ENCODE measurements at places on chromosomes 2 and 18.

DNA sequence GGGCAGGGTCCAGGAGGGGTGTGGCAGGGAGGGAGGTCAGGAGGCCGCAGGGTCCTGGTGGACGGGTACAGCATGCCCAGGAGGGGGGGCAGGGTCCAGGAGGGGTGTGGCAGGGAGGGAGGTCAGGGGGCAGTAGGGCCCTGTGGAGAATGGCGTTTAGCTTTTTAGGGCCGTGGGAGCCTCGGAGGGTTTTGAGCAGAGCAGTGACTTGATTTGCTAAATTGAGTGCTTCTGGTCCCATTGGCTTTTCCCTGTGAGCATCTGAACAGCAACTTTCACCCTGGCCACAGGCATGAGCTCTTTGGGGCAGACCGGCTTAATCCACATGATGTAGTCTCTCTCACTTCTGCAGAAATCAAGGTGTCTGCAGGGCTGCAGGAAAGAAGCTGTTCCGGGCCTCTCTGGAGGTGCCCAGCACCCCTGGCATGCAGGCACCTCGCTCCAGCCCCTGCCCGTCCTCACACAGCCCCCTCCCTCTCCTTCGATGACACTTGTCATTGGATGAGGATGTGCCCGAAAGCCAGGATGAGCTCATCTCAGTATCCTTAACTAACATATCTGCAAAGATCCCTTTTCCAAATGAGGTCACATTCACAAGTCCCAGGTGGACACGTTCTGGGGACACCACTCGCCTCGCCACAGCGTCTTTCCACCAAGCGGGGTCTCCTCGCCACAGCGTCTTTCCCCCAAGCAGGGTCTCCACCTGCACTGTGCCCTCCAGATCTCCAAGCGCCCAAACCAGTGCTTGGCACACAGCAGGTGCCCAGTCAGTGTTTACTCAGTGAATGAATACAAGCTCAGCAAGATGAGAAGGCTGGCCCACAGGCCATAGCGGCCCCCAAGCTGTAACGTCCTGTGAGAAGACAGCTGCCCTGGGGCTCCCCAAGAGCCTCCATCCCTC, 94.0 kb downstream of the NDUFA10 start:
- no peak overlapping the region for H3K4me3 ChIP-seq
- H3K27ac ChIP-seq = no peak overlapping the region
- no peaks in the 10 kb centered on the region for H3K4me1 ChIP-seq

DNA sequence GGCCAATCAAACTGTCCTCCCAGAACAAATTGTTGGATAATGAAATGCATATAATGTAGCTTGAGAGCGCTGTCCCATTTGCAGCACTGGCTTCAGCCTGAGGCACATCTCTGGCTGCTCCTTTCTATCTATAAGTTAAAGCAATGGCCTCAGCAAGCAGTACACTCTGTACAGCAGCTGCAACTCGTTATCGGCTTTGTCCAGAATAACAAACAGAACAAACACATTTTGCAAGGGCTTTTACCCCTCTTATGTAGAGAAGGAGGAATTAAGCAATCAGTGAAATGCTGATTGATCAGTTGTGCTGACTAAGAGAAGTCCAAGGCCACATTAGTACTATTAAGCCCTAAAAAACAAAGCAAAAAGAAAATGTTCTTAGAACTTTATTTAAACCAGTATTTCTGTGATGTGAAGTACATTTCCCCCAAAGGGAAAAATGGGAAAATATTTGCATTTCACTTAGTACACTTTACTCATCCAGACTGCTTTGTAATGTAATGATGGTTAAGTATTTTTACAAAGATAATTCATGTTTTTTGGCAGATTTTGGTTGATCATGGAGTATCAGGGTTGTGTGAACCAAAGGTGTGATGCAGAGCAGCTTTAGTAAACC, 15.0 kb upstream of the CPS1 start:
- DNase-seq = peak; percentile 67
- no peaks in the 10 kb centered on the region for H3K36me3 ChIP-seq
- H3K4me1 ChIP-seq = peaks cover 11% of the 10 kb centered on the region
- H3K27ac ChIP-seq = no peak overlapping the region
- H3K27me3 ChIP-seq = no peaks in the 10 kb centered on the region

DNA sequence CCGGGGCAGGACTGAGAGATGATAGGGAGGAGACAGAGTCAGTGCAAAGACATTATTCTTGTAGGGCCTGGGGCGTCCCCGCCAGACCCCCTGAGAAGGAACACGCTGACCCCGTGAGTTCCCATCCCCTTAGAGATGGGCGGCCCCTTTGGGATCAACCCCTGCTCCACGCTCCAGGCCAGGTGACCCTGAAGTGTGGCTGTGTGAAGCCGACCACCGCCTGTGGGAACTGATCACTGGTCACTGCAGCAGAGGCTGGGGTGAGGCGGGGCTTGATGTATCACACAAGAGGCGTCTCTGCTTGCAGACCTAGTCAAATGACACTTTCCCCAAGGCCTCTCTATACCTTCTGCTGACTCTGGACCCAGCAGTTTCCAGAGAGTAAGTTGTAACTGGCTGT, 157.4 kb upstream of the TWIST2 start:
- no peak for DNase-seq
- no peaks in the 10 kb centered on the region for H3K36me3 ChIP-seq
- H3K4me3 ChIP-seq = no peak overlapping the region
- no peak overlapping the region for H3K27ac ChIP-seq
- H3K27me3 ChIP-seq = no peaks in the 10 kb centered on the region

- H3K4me1 ChIP-seq = no peaks in the 10 kb centered on the region
- no peaks in the 10 kb centered on the region for H3K27me3 ChIP-seq
- peak; percentile 40 for DNase-seq
Observed at GRCh38 chr2:100427627-100428258, 10.3 kb upstream of the CHST10 start.

DNA sequence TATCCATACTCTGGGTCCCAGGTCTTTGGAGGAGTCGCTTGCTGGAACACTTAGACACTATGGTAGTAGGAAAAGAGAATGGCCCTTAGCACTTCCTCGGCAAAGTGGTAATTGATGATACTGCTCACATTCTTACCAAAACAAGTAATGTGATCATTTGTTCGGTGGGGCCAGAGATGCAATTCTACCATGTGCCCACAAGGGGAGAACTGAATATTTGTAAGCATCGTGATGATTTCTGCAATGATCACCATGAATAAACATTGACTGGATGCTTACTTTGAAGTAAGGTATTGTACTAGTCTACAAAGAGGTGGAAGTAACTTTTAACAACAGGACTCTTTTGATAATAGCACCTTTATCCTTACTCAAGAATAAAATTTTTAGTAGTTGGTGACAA, 109.7 kb downstream of the CD8B2 start:
- H3K27ac ChIP-seq = no peak overlapping the region
- DNase-seq = no peak
- no peaks in the 10 kb centered on the region for H3K4me1 ChIP-seq
- H3K27me3 ChIP-seq = no peaks in the 10 kb centered on the region

- no peaks in the 10 kb centered on the region for H3K27me3 ChIP-seq
- H3K27ac ChIP-seq = no peak overlapping the region
- H3K4me3 ChIP-seq = no peak overlapping the region
- H3K4me1 ChIP-seq = peaks cover 22% of the 10 kb centered on the region
- H3K36me3 ChIP-seq = peaks cover 15% of the 10 kb centered on the region
- no peak for DNase-seq
Observed at GRCh38 chr2:223915071-223915470, 30.1 kb downstream of the WDFY1 start.

- peaks cover 5% of the 10 kb centered on the region for H3K36me3 ChIP-seq
- H3K27ac ChIP-seq = no peak overlapping the region
- no peaks in the 10 kb centered on the region for H3K27me3 ChIP-seq
Observed at GRCh38 chr2:88693911-88694414, 2.5 kb downstream of the RPIA start.

DNA sequence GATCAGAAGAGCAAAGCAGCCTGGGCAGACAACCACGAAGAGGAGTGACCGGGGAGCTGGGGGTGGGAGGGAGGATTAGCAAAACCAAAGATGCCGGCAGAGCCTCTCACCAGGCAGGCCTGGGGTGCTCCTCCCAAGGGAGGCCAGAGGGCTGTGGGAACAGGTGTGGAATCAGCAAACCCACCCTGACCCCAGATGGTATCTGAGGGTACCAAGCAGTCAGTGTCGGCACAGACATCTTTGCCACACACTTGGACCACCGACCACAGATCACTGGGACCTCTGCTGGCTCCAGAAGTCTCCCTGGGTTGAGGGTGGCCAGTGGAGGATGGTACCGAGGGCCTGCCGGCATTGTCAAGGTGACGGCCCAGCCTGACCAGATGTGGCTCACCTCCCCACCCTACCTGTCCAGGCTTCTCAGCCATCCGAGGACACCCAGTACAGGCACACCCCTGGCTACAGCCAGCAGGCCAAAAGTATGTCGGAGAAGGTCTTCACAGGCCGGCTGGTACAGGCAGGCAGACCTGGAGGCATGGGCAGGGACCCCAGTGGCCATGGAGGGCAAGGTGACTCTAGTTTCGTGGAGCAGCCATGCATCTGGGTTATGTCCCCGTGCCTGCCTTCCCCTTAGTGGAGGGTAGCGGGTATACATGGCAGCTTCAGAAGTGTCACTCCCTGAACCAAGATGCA, 82.1 kb downstream of the UXS1 start:
- no peaks in the 10 kb centered on the region for H3K4me1 ChIP-seq
- no peak overlapping the region for H3K4me3 ChIP-seq
- no peaks in the 10 kb centered on the region for H3K27me3 ChIP-seq

DNA sequence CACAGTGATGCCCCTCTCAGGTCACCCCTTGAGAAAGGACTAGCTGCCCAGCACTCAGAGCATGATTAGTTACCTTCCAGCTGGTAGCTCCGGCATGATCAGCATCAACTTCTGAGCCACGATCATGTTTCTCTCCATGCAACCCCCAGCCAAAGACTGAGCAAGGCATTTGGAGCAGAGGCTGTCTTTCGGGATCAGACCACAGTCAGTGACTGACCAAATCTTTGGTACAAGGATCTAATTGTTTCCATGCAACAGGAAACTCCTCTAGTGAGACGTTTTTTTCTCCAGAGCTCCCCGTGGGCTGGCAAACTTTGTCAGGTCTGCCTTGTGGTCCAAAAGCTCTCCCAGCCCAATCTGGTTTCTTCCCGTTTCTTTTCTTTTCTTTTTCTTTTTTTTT, 244.3 kb downstream of the METTL4 start:
- H3K27me3 ChIP-seq = no peaks in the 10 kb centered on the region
- no peaks in the 10 kb centered on the region for H3K36me3 ChIP-seq
- no peak for DNase-seq
- no peak overlapping the region for H3K4me3 ChIP-seq
- no peak overlapping the region for H3K27ac ChIP-seq

DNA sequence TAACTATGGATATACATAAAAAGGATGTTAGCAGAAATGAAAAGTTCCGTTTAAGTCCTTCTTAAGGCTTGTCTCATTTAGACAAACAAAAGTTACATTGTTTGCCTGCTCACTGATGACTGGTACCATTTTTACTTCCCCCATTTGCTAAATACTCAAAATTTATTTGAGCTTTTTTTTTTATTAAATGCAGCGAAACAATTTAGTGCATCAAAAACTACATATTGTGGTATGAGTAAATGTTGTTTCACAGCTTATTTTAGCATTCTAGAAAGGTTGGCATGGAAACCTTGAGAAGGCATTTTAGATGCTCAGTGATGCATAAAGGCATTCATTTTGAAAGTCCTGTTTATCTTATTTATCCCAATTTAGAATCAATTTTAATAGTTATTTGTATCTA, 100.0 kb downstream of the MAP2 start:
- no peak for DNase-seq
- no peaks in the 10 kb centered on the region for H3K36me3 ChIP-seq
- H3K27me3 ChIP-seq = no peaks in the 10 kb centered on the region
- no peak overlapping the region for H3K27ac ChIP-seq
- no peaks in the 10 kb centered on the region for H3K4me1 ChIP-seq

DNA sequence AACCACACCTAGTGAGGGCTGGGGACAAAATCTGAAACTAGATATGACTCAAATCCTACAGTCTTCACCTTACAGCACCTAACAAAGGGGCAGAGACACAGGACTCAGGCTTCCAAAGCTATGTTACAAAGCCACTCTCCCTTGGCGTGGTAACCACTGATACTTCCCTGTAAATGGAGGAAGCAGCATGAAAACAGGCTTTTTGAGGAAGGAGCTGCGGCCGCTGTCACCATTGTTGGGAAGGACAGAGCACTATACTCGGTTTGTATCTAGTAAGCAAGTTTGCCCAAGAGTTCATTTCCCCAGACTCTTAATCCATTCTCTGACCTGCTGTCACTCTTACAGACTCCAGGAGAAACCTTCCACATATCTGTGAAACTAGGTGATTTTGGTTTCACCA, 60.3 kb downstream of the LONRF2 start:
- no peak overlapping the region for H3K4me3 ChIP-seq
- H3K27me3 ChIP-seq = no peaks in the 10 kb centered on the region
- DNase-seq = no peak
- H3K4me1 ChIP-seq = no peaks in the 10 kb centered on the region
- H3K27ac ChIP-seq = no peak overlapping the region
- H3K36me3 ChIP-seq = no peaks in the 10 kb centered on the region

GRCh38 chr2:168278424-168278888, 31.1 kb upstream of the STK39 start:
- no peaks in the 10 kb centered on the region for H3K4me1 ChIP-seq
- H3K4me3 ChIP-seq = no peak overlapping the region
- DNase-seq = no peak
- no peaks in the 10 kb centered on the region for H3K27me3 ChIP-seq

DNA sequence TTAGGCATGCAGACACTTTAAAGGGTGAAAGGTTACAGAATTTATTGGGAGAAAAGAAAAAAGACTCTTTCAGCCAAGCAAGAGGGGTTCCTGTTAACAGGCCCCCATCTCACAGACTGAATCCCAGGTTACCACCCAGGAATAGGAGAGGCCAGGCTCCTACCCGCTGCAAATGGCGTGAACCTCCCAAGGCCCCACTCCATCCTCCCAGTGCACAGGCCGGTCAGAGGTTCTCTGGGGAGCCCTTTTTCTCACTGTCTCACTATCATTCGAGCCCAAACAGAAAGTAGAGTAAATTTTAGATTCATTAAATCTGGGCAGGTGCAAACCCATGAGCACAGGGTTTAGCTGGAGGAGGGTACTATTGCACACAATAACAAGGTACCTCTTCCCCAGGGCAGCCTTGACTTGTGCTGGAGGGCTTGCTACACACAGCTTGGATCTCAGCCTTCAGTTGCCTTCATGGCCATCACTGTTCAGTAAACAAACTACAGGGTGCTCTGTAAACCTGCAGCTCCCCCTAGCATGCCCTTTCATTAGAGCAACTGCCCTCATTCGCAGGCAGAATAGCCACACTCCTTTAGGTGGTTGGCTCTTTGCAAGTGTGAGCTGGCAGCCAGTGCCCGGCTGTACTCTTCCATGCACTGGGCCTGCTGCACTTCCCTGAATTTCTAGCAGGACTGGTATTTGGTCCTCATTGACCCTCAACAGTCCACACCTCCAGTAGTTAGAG, 7.3 kb upstream of the PLEK start:
- H3K4me3 ChIP-seq = no peak overlapping the region
- H3K36me3 ChIP-seq = no peaks in the 10 kb centered on the region
- H3K27me3 ChIP-seq = no peaks in the 10 kb centered on the region

- H3K27ac ChIP-seq = no peak overlapping the region
- H3K4me1 ChIP-seq = no peaks in the 10 kb centered on the region
- no peaks in the 10 kb centered on the region for H3K27me3 ChIP-seq
- no peak overlapping the region for H3K4me3 ChIP-seq
- DNase-seq = no peak
- no peaks in the 10 kb centered on the region for H3K36me3 ChIP-seq
Observed at GRCh38 chr18:48819781-48820482, 130.8 kb downstream of the SMAD7 start.
